SJSA1 (cell line): ENCODE measurements at places on chromosomes 5 and 9.

DNA sequence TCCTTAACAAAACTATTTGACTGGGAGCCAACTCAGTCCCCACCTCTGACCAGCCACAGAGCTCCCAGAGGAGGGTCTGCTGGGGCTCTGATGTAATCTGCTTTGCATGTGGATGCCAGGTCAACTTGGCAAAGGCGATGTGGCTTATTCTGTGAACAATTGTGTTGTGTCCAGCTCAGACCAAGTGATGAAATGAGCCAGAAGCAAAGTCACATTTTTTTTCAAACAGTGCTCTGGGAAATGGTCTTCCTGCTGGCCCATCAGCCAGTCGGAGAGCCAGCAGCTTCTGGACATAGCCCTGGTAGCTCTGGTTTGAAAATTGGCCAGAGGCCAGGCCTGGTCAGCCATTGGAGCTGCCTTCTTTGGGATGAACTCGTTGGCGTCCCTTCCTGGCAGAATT, 86.5 kb downstream of the ANGPTL2 start:
- no peak for DNase-seq

DNA sequence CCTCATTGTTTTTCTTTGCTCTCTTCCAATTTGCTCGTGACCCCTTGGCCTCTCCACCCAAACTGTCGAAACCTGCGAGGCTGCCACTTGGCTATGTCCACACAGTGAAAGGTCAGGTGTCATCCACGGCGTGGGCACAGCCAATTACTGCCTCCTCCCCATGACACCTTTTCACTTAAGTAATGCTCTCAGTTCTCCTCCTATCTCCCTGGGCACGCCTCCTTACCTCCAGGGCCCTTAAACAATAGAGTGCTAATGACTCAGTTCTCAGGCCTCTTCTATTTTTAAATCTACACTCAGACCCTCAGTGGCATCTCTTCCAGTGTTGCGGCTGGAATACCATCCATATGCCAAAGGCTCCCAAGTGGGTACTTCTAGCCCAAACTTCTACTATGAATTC, 256.8 kb downstream of the ROR2 start:
- DNase-seq: no peak

DNA sequence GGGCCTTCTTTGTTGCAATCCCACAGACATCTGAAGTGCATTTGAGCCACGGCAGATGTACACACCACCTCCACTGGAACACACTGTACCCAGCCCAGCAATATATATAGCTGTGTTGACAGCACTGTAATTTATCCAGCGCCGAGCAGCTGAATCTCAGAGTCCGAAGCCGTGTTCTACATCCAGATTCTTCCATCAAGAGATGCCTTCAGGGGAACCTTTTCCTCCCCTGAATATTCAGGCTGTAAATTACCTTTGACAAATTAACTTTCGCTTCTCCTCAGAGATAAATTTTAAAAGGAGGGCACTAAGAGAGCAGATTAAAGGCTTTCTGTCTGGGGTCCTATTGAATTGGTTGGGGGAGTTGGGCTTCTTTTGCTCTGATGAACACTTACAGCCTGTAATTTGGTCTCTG, 76.4 kb downstream of the ROR2 start:
- no peak for DNase-seq

GRCh38 chr9:79246170-79246569, 325.6 kb upstream of the TLE4 start:
- no peak for DNase-seq

DNA sequence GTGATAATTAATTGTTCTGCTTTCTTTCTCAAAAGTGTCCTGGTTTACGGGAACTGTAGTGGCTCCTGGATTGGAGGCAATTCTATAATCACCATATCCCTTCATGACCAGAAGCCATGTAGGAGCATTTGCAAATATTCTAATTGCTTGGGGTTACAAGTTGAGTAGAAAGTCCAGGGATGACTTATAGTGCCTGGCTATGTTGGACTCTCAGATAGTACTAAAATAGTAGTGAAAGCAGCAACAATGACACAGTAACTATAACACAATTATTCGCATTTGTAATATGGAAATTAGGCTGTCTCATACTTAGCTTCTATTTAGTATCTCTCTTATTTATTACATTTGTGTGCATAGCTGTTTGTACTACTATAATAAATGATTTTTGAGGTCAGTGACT, 712.5 kb upstream of the GRAMD2B start:
- DNase-seq: no peak

GRCh38 chr5:147613359-147613758, 103.5 kb upstream of the DPYSL3 start:
- no peak for DNase-seq
